ENCODE measurements at places on chromosomes 13 and 19.

DNA sequence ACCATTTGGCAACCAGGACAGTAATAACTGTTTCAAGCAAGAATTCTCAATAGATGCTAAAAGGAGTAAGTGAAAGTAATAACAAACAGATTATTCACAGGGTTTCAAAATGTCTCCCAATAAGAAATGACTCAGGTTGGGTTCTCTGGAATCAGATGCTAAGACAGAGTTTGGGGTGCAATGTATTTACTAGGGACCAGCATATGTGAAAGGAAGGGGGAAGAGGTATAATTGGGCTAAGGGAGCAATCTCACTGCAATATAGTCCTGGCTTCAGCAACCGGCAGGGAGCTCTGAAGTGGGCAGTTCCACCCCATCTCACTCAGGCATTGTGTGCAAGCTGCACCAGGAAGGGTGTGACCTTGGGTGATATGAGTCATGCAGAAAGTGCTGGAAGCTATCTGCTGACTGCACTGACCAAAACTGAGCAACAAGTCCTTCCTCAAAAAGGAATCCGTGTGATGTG lies 23.4 kb downstream of the ZDHHC20 start:
- peak; percentile 36 for DNase-seq

DNA sequence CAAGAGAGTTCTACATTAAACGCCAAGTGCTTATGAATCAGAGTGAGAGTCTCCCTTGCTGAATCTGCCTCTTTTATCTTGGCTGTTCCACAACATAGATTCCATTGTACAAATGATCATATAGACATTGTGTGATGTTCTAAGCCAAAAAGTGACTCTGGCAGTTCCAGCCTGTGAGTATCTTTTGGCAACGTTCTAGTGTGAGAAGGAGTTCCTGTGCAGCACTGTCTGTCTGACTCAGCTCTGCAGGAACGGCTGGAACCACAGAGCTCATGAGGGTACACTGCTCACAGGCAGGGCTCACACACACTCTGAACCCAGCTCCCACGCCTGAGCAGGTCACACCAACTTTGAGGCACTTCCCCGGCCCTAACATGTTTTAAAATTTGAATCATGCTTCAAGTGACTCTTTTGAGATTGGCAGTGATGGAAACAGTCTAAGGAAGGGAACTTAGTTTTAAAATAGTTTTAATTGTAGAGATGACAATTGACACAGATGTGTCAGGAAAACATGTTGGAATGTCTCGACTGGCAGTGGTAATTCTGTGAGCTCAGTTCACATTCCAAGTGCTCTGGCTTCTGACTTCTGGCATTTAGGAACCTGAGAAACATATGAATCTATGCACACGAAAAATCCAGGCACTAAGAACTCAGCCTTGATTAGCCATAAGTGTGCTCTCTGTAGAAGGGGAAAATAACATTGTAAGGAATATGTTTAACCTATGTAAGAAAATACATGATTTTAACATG lies 272.0 kb downstream of the UQCRFS1 start:
- no peak for DNase-seq

DNA sequence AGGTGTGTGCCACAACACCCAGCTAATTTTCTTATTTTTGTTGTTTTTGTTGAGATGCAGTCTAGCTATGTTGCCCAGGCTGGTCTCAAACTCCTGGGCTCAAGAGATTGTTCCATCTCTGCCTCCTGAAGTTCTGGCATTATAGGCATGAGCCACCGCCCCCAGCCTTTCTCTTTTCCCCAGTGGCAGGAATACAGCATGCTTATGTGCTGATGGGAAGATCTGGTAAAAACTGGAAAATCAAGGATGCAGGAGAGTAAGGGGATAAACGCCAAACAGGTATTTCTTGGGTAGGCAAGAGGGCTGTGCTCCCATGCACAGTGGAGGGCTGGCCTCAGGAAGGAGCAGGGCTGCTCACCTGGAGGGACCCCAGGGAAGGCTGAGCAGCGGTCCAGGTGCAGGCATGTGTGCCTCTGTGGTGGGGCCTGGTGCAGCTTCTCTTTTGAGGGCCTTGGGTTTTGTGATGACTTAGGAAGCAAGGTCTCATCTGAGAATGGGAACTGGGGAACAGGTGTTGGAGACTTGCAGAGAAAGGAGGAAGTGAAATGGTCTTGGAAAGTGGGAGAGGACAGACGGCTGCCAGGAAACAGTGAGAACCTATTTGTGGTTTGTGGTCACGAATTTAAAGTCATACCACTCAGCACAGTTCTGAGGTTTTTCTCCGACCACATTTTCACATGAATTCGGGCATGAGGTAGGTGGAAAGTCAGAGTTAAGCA lies 106.5 kb downstream of the TEX26 start:
- DNase-seq, result no peak

DNA sequence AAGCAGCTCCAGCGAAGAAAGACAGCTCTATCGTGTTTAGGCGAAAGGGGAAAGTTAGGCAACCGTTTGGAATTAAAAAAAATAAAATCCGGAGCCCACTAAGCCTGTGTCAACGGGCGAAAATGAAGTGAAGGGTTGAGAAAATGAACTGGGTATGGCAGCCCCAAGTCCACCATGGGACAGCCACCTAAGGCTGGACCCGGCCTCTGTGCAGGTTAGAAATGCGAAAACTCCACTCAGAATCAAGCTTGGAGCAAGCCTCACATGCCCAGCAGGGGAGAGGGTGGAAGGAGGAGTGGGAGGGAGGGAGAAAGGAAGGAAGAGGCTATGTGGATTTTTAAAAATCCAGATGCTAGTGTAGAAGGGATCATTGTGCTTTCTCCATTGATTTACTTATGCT lies 101.2 kb downstream of the IRS2 start:
- DNase-seq, result no peak

DNA sequence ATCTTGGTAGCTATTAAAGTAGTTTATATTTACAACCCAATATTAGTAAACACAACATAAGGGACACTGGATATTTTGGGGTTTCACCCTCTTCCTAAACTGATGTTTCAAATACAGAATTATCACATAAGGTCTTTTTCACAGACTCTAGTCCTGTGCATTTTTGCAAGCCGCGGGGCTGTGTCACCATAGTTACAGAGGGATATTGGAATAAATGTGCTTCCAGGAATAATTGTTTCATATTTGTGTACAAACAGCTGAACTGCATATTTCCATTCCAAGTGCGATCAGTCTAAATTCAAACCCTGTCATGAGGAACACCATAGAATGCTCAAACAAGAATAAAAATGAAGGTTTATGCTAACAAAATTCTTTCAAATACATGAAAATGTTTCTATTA lies 762.5 kb upstream of the ARGLU1 start:
- no peak for DNase-seq

DNA sequence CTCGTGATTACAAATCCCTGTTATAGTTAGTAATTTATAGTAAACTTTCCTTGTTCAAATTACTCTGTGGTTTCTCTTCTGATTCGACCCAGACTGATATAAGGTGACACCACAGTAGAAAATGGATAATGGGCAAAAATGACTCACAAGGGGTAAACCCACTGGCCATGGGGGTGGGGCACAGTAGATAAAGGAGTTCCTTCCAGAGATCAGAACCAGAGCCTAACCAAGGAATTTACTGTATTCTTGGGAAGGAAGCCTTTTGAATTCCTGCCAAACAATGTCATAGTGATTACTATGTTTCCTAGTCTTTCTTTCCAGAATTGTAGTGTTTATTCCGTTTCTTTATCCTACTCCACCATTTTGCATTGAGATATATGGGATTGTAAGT lies 21.9 kb downstream of the MIR17HG start:
- DNase-seq, result no peak

GRCh38 chr13:106536244-106537034 lies 977 bp upstream of the EFNB2 start:
- DNase-seq, result peak; percentile 83

GRCh38 chr19:39943586-39943985 lies 9.2 kb upstream of the FCGBP start:
- no peak for DNase-seq

DNA sequence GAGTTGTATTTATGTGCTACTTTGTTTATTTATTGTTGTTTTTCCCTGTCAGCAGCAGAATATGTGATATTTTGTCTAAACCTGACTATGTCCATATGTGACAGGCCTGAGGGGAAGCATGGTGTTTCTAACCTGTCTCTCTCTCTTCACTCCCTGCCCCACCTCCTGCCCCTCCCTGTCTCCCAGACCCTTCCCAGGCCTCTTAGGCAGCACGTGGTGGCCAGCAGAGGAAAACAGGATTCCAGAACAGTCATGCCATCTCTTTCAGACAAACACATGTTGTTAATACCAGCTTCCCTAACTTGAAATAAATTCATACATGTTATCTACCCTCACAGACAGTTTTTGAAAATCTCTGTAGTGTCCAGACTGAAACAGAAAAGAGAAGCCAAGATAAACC lies 31.0 kb upstream of the ATP11A start:
- no peak for DNase-seq

- no peak for DNase-seq
These were observed 108.2 kb upstream of the WASF3 start for GRCh38 chr13:26449063-26449848.

DNA sequence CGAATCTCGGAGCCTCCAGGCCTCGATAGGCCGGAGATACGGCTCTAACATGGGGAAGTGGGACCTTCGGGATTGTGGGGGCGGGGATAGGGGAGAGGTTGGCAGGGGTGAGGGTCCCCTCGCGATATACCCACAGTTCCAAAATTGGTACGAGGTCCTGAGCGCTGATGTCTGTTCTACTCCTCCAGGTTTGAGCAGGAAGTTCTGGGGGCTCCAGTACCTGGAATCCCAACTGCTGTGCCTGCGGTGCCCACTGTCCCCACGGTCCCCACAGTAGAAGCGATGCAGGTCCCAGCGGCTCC lies 447 bp downstream of the RBM42 start:
- DNase-seq, result no peak

DNA sequence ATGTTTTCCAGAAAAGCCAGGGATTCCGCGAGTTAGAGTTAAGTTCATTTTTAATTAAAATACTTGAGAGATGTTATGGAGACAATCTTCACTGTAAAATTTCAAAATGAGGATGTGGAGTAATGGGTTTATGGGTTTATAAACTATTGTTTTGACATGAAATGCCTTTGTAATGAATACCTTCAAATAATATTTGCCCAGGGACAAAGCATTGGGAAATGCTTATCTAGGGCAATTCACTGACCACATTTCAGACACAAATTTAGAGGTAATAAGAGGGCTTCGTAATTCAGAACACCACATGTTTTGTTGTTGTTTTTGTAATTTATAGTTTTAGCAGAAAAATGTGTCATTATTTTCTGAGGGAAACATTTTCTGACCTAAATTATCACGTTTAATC lies 241.1 kb upstream of the ATXN8OS start:
- no peak for DNase-seq
